EH (cell line): ENCODE measurements at places on chromosomes 2 and 18.
A peak's percentile ranks its signal among the peaks of the same experiment; 100 is the strongest.

DNA sequence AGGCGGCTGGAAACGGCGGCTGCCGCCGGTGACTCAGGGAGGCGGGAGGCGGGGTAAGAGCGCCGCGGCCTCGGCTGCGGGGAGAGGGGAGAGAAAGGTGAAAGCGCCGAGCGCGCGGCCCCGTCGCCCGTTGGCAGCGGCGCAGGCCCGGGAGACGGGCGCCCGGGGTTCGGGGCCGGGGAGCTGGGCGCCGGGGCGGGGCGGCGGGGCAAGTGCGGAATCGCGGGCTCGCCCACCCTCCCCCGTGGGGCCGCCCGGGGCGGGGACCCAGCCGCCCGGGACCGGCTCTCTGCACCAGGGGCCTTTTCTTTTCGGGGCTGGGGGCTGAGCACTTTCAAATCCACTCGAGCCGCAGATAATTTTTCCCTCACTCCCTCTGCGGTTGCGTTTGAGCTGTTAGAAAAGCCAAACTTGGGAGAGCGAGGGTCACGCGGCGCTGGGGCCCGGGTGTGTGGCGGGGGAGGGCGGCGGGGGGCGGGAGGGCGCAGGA lies 266 bp downstream of the KDM3A start:
- no peak for DNase-seq

- DNase-seq = no peak
Measured at GRCh38 chr2:176814274-176814673, 398.3 kb upstream of the HNRNPA3 start.

DNA sequence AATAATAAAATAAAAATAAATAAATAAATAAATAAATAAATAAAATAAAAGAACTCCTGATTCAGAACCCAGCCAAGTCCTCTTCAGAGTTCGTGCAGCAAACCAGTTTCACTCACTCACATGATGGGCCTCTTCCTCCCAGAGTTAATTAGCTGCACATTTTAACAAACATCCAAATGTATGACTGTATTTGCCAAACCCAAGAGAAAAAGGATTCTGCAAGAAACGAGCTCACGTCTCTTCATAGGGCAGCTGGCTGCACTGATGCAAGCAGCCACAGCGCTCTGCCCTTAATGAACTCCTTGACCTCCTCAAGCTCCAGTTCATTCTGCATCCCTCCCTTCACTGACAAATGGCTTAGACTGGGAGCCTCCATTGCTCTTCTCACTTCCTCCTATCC lies 55.1 kb downstream of the MREG start:
- DNase-seq = peak; percentile 19

GRCh38 chr2:62908145-62908544 lies 142.5 kb upstream of the OTX1 start:
- DNase-seq = no peak

DNA sequence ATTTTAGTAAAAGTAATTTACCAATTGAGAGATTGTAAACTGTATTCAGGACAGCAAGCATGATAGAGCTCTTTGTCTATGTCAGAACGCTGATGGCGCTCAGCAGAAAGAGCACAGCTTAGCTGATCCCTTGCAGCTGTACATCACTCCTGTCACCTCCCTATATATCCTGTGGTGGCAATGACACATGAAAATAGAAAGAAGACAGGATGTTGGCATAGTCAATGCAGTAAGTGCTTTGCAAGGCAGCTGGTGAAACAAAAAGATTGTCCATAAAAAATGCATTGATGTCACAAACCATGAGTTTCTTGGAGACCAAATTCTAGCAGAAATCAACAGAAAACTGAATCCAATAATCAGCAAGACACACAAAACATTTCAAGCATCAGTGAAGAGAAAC lies 221.5 kb downstream of the RIT2 start:
- DNase-seq = no peak

DNA sequence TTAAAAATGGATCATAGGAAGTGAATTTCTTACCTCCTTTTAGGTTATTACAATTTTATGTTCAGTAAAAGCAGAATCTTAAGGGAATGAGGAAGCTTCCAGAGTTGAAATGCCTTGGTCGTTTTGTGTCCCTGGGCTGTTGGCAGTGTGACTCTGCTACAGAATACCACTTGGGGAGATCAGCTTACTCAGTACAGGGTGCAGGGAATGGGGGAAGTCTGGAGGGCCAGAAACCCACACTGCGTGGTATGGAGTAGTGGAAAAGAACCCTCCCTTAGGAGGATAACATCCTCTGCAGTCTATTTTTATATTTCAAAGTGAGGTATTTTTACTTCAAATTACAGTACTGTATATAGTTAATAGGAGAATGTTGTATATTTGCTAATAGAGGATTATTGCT lies 51.1 kb downstream of the R3HDM1 start:
- DNase-seq = no peak

DNA sequence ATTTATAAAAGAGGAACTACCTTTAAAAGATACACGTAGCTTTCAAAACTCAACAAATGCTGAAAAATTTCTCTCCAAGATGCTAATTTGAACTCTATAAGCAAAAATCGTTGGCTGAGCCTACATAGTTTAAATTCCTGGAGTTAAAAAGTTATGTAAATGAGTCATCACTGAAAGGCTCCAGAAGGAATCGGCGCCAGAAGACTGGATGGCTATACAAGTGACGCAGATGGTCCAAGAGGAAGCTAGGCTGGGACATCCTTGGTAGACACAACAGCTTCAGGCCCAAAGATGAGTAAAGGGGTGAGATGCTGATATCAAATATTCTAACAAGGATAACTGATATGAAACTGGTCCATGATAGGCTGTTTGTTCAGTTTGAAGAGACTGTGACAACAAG lies 22.8 kb upstream of the DNAH6 start:
- DNase-seq = peak; percentile 97

DNA sequence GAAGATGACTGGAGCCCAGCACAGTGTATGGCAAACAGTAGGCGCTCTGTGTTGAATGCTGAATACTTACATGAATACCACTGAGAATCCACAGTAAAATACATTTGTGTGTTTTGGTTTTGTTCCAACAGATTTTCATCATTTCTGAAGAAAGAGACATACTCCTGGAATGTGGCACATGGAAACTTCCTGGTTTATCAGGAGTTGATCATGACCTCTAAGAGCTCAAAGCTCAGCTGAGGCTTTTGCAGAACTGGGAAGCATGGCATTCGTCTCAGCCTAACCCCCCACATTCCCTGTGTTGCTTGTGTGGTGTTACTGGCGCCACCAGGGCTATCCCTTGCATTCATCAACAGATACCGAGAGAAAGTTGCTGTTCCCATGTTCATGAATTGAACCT lies 316.9 kb upstream of the REV1 start:
- peak; percentile 98 for DNase-seq

- DNase-seq = no peak
Measured at GRCh38 chr2:227000123-227000522, 163.9 kb downstream of the COL4A4 start.

DNA sequence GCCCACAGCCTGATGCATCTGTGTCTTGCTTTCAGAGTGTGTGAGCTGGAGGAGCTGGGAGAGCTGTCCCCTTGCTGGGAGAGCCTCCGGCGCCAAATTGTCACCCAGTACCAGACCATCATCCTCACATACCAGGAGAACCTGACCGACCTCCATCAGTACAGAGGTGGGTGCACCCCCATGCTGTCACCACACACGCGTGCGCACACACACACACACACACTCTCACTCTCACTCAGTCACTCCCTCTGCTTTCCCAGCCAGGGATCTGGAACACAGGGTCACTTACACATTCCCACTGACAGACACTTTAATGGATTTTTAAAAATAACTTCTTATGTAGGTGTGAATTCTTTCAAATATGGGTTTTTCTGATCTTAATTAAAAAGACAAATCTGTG lies 64.5 kb downstream of the COA5 start:
- DNase-seq = no peak

DNA sequence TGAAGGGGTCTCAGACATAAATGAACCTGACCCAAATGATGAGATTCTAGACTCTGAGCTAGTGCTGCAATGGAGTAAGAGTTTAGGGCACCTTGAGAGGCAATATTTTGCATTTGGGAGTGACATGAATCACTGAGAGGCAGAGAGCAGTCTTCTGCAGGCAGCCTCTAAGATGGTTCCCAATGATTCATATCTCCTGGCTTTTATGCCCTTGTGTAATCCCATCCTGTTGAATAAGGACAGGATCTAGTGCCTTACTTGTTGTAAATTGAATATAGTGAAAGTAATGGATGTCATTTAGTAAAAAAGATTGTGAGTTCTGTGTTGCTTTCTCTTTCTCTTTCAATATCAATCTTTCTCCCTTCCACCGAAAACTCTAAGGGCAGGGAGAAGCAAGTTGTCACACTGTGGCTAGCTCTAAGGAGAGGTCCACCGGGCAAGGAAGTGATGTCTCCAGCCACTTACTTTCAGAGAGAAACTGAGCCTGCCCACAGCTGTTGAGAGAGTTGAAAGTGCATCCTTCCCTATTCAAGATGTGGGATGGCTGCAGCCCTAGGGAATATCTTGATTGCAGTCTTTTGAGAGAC lies 144.7 kb downstream of the TRIB2 start:
- peak; percentile 85 for DNase-seq

- DNase-seq = no peak
Measured at GRCh38 chr2:2664989-2665833, 334.1 kb upstream of the MYT1L start.

GRCh38 chr2:17791121-17791816 lies 25.0 kb upstream of the MSGN1 start:
- peak; percentile 84 for DNase-seq

- DNase-seq = no peak
Measured at GRCh38 chr2:70670626-70671025, 97.4 kb downstream of the ADD2 start.

- DNase-seq = peak; percentile 16
Measured at GRCh38 chr2:48728840-48729239, 26.7 kb downstream of the LHCGR start.

- peak; percentile 65 for DNase-seq
Measured at GRCh38 chr18:34773961-34774766, 64.1 kb downstream of the DTNA start.

- peak; percentile 36 for DNase-seq
Measured at GRCh38 chr2:233247744-233248143, 3.7 kb upstream of the ATG16L1 start.
